ENCODE measurements at places on chromosomes 13 and 19. TPM values are rescaled to one million over a fixed set of nuclear protein-coding genes. Genes with fewer than 3 reads are reported as not detected.

The IRF3 gene
- 366 TPM for total RNA-seq

The EPS8L1 gene
- 2.2 TPM for total RNA-seq

The FXYD1 gene
- total RNA-seq = 3.6 TPM

The CLDN10 gene
- total RNA-seq = not detected

The KIR2DL4 gene
- total RNA-seq = not detected

The HIPK4 gene
- not detected for total RNA-seq

The IGFL4 gene
- total RNA-seq = not detected

The MBD3L3 gene
- total RNA-seq = not detected

The MISP3 gene
- total RNA-seq = 1.6 TPM

The UBE2L5 gene
- total RNA-seq = not detected

The NFIC gene
- total RNA-seq = 30.3 TPM

The EXOC3L2 gene
- total RNA-seq = not detected

The CEACAM7 gene
- not detected for total RNA-seq

The PSG7 gene
- total RNA-seq = not detected

The STOML3 gene
- total RNA-seq = not detected

The NLRP4 gene
- total RNA-seq = not detected

The FCHO1 gene
- 113 TPM for total RNA-seq

All from CD4-positive, alpha-beta memory T cell (primary cell).